ENCODE measurements at places on chromosomes 5 and 9.

GRCh38 chr5:74679966-74680365, 5.1 kb upstream of the HEXB start:
- DNase-seq: no peak

- no peak for DNase-seq
These were observed 196.2 kb downstream of the HSPA4 start for GRCh38 chr5:133247881-133248624.

DNA sequence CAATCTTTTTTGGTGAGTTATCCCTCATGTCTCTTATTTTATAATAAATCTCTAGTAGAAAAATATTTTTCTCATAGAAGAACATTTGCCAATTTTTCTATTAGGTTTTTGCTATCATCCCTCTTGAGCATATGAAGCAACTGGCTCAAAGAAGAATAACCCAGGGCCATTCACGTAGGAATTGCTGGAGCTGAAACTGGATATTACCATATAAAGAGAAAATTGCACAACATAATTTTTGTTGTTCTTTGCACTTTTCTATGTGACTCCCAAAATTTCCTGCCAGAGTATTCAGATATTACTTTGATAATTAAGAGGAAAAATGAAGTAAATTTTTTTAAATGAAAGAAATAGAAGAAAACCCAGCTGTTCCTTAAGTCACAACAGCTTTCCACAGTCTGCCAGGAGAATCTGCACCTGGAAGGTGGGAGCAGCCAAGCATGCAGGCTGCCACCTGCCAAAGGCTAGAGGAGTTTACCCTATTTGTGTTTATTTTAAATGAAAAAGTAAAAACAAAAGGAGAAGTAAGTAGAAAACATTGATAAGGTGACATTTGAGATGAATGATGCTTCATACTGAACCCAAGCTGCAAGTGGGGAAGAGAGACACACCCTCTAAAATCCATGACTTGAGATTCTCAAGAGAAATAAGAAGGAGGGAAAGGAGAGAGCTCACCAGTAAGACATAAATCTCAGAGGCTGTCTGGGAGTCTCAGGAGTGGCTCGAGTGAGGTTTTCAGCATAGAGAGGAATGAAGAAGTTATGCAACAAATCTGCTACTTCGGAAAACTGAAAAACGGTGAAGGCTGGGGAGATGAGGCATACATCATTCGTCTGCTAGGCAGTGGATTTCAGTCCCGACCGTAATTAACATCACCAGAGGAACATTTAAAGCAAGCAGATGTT, 31.5 kb upstream of the FREM1 start:
- DNase-seq: no peak

DNA sequence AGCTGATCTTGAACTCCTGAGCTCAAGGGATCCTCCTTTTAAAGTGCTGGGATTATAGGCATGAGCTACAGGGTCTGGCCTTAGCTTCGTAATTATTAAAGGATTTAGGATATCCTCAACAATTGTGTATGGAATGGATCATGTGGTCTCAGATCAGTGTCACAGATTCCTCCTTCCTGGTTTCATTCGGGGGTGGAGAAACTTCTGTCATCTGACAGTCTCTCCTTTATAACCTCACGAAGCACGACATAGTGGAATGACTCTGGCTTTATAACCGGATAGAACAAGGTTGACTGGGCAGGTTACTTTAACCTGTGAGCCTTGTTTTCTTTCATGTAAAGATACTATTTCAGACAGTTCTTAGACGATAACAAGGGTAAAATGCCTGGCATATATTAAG, 4.4 kb upstream of the GNG10 start:
- DNase-seq: no peak

GRCh38 chr5:142300677-142301076, 24.1 kb downstream of the SPRY4 start:
- DNase-seq: no peak

DNA sequence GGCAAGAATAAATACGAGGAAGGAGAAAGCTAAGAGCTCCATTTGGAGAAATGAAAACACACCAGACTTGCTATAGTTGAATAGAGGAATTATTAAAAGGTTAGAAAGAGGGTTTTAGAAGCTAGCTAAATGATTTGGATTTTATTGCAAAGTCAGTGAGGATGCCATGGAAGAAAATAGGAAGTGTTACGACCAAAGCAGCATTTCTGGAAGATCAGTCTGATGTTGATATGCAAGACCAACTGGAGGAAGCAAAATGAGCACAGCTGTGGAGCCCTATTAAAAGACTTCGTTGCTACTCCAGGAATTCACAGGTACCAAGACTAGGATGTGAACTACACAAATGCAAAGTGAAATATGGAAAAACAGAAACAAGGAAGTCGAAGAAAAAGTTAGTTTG, 2.1 kb downstream of the DHX29 start:
- DNase-seq: no peak

GRCh38 chr5:43316421-43316820, 3.2 kb upstream of the HMGCS1 start:
- DNase-seq: no peak

DNA sequence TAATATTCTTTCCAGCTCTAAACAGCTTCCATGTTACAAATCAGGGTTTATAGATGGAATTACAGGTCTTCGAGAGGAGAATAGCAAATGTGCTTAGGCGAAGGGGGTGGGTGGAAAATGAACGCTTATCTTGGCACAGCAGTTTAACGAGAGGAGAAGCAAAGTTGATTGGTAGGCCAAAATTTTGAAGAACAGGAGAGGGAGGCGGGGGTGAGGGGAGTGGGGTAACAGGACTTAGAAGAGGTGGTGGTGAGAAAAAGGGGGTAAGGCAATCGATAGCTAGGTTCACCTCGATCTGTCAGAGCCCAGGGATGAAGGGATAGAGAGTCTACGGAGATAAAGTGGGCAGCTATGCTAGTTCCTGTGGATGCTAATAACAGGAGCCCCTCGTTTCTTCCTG, 764 bp downstream of the ANKRA2 start:
- DNase-seq: no peak

DNA sequence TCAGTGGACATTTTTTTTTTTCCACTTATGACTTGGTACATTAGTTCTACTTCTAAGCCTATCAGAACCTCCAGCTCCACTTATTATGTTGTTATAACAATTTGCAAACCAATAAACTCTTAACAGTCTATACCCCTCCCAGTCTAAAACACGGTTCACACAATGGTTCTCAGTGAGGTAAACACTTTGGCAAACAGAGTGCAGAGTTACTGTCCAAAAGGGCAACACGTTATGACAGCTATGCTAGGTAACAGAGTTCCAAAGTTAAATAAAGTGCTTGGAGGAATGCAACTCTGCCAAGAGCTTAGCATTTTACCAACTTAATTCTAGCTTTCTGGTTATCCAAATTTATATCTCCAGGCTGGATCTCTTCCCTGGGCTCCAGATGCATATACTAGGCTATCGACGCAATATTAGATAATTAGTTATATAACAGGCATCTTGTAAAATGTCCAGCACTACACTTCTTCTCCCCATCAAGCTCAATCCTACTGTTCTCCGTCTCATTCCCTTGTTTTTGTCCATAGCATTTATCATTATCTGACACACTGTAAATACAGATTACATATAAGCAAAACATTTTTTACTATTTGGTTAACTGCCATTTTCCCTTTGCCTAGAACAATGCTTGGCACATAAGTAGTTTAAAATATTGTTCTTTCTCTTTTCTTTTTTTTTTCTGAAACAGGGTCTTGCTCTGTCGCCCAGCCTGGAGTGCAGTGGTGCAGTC, 14.3 kb downstream of the FNBP1 start:
- no peak for DNase-seq

GRCh38 chr5:128007939-128008338, 75.6 kb upstream of the SLC12A2 start:
- no peak for DNase-seq

DNA sequence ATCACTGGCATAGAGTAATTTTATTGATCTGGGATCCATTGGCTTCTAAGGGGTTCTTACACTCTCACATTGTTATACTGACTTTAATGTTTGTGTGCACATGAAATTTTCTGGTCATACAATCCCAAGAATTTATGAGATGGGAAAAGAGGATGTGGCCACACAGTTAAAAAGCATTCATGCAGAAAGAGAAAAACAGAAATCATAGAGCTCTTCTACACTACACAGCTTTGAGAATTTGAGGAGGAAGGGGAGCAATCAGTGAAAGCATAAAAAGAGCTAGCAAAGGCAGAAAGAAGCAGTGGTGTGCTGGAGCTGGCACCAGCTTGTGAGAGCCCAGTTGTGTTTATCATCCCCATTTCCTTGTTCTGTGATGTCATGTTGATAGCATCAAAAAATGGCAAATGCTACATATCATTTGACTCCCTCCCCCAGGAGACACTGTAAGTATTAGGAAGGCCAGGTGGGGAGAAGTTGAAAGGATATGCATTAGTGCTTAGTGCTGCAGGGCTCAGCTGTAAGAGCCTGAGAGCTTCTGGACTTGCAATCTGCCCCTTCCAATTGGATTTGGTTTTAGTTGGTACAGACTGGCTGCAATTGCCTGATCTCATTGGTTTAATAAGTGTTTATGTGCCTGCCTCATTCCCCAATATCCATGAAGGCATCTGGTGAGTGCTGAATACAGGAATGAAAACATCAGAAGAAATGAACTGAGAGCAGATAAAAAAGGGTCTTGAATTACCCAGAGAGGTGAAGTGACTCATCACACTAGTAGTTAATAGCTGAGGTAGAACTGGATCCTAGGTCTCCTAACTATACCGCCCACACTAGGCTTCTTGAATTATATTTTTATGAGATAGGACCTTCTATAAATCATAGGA, 30.9 kb downstream of the RHOBTB3 start:
- no peak for DNase-seq

DNA sequence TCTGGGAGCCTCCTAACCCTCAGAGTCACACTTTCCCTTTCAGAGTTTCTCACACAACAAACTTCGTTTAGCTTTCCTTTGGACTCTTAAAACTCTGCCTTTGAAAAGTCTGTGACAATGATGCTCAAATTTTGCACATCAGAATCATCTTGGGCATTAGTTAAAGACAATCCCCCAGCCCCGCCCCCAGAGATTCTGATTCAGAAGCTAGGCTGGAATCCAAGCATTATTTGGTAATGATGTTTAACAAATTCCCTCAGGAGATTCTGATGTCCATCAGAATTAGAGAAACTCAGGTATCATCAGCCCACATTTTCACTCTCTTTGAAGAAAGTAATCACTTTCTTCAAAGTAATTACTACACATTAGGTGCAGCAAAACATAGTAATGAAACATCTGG, 9.6 kb upstream of the PLPP1 start:
- DNase-seq: no peak

- no peak for DNase-seq
These were observed 118.9 kb upstream of the CCDC180 start for GRCh38 chr9:97188545-97188944.

GRCh38 chr9:68822596-68823165, 117.6 kb downstream of the PIP5K1B start:
- DNase-seq: no peak

DNA sequence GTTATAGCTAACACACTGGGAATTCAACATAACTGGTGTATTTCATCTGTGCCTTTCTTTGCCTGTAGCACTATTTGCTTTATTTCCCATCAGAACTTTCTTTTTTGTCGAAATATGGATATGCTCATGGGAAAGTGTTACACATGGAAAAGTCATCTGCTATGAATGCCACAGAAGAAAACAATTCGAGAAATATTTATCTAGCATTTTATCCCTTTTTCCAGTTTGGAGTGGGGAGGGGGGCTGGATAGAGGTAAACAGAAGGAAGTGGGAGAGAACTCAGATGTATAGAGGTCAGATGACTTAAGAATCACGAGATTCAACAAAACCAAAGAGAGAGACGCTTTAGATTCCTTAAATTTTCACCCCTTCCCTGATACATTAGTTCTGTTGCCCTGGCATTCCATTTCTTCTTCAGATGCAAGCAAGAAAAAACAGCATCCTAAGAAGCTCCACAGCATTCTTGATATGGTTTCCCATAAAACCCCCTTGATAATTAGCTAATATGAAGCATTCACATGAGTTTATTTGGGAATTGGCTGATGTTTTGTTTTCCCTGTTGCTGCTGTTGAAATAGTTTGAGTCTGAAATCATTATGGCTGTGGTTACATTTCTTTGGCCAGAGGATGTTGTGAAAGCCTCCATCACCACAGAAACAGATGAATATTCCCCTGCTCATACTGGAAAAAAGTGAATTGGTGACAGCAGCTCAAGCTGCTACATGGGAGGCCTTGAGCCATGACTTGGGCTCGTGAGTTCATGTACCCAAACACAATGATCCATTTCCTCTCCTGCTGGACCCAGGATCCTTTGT, 335.8 kb upstream of the DAB2 start:
- no peak for DNase-seq

- DNase-seq: no peak
These were observed 4.9 kb upstream of the AIF1L start for GRCh38 chr9:131091352-131091992.

DNA sequence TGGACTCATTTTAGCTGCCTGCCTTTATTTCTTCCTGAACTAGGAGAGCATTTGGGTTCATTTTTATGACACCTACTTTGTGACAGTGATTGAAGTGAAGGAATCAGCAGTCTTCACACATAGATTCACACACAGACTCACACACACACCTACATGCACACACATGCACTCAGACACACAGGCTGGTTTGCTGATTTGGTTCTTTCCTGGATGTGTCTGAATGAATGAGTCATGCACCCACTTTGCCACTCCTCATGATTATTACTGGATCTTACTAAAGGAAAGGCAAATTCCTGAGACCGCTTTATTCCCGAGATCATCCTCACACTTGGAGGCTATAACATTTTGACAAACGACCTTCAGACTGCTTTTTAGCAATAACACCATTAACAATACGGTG, 529.5 kb downstream of the AGTPBP1 start:
- no peak for DNase-seq

- no peak for DNase-seq
These were observed 45.3 kb downstream of the RAPGEF6 start for GRCh38 chr5:131589510-131590348.

- no peak for DNase-seq
These were observed 372.0 kb downstream of the CDH10 start for GRCh38 chr5:24272741-24273140.

- DNase-seq: no peak
These were observed 115.1 kb downstream of the BAAT start for GRCh38 chr9:101269591-101270283.

DNA sequence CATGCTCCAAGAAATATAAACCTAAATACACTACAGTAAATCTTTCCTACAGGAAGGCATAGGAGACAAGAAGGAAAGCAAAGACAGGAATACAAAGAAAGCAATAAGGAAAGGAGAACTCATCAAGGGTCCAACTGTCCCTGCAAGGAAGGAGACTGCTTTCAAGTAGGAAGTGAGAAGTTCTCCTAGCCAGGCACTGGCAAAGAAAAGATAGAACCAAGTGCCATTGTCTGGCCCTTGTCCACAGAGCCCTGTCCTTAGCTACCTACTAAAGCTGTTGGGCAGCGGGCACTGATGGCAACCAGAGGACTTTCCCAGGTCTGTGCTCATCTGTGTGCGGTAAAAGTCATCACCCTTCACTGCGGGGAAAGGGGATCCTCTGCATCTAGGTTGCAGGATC, 108.2 kb downstream of the KLHL3 start:
- DNase-seq: no peak

- no peak for DNase-seq
These were observed 1062.8 kb upstream of the ACO1 start for GRCh38 chr9:31321686-31322085.
